ENCODE measurements at places on chromosomes 11 and 22.

- no peak for DNase-seq
Observed at GRCh38 chr11:96338910-96339705, 3.9 kb downstream of the MAML2 start.

GRCh38 chr11:134665571-134666270 is 253.7 kb upstream of the B3GAT1 start:
- no peak for DNase-seq

- no peak for DNase-seq
Observed at GRCh38 chr11:11400635-11401232, 47.7 kb upstream of the CSNK2A3 start.

DNA sequence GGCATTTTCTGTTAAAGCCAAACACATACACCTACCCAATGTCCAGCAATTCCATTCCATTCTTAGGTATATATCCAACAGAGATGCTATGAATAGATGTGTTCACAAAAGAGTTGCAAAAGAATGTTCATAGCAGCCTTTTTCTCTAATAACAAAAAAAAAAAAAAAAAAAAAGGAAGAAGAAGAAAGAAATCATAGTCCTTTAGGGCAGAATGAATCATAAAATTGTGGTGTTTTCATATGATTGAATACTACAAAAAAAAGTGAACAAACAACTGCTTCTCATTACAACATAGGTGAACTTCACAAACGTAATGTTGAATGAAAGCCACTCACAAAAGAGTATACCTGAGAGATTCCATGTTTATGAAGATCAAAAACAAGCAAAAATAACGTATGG is 66.8 kb upstream of the GRK3 start:
- no peak for DNase-seq

- peak; percentile 12 for DNase-seq
Observed at GRCh38 chr22:36144886-36145541, 15.5 kb downstream of the APOL3 start.

DNA sequence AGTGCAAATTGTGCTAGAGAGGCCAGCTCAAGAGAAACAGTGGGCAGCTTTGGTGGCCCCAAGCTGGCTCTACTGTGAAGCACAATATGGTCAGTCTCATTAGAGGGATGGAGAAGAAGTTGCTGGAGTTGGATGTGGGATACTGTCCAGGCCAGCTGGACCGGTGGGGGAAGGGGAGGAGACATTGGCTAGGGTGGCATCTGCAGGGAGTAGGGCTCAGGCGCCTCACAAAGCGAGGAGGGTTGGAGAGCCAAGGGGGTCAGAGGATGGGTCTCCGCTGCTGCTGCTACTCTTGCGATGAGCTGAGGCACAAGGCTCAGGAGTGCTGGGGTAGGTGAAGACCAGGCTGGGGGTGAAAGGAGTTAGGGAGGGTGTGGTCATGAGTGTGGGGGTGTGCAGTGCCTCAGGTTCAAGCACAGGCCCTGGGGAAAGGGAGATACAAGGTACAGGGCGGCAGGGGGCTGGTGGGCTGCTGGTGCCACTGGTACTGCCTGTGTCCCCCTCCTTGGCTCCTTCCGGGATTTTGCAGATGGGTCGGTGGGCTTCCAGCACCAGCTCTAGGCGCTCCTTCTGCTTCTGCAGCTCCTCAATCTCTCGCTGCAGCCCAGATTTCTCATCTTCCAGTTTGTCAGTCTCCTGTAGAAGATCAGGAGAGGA is 2.3 kb downstream of the CCDC85B start:
- no peak for DNase-seq

DNA sequence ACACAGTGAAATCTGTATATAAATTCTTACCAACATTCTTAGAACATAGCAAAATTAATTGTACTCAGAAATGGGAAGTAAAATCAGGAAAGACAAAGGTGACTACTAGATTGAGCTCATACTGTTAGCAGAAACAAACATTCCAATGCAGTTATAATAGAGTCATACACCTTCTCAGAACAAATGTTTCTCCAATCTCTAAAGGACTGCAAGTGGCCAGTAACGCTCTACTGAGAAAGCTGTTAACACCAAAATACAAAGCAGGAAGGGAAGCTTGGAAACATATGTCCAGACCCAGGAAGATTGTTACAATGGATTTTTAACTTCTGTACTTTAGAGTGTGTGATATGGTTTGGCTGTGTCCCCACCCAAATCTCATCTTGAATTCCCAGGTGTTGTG is 341.5 kb downstream of the LARGE1 start:
- DNase-seq, result no peak

GRCh38 chr11:32829157-32829679 is 509 bp upstream of the PRRG4 start:
- no peak for DNase-seq

DNA sequence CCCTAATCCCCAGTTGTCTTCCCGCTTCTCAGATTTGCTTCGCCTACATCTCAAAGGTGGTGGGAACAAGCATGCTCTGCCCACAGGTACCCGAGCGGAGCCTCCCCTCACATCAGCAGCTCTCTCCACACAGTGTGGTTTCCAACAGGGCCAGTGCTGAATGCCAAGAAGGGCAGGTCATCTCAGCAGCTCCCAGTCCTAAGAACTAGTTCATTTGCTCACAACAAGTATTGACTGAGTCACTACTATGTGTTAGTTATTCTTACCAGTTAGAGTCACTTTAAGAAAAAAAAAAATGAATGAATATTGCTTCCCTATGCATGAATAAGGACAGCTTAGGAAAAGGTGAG is 66.2 kb downstream of the THAP12 start:
- no peak for DNase-seq

DNA sequence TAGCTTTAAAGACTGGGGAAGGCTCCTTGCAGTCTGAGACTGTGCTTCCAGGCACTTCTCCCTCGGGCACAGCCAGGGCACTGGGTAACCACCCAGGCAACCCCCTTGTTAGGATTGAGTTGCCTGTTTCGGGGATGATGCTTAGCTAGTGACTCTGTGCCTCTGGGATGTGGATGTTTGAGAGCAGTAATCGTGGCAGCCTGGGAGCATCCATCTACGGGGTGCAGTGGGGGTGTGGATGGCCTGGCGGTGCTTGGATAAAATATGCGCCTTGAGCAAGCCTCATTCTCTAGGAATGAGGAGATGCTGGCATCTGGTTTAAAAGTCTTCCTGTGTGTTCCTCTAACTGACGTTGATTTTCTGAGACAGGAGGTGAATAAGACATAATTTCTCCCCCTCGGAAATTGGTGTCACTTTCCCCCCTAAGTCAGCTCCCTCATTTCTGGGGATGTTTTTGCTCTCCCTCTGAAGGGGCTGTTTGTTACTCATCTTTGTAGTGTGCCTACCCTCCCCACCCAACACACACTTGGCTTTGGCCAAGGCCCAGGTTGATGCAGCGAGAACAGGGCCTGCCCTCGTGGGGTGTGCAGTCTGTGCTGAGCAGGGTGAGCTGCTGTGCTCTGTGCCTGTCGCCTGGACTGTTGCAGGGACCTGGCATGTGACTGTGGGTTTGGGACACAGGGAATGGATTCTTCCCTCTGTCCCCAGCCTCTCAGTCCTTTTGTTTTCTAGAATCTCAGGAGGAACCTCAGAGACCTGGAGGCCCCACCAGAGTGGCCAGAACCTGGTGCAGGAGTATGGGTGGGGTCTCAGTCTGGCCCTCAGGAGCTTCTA is 2.0 kb downstream of the GNAZ start:
- no peak for DNase-seq

DNA sequence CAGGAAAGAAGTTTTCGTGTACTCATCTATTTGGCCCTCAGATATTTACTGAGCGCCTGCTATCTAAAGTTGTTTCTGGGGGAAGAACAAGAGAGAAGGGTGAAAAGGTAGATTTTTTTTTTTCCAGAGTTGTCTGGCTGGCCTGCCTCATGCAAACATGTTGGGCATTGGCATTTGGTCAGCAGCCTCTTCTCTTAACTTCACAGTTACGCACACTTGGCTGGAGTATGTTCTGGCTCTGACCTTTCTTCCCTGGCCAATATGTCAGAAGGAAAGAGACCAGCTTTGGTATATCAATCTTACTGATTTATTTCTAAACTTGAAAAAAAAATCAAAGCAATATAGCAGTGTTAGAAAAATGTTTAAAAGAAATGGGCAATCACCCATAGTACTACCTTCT is 54.2 kb upstream of the GRAMD1B start:
- DNase-seq, result no peak

GRCh38 chr11:70568035-70568813 is 169.9 kb downstream of the CTTN start:
- DNase-seq, result no peak

DNA sequence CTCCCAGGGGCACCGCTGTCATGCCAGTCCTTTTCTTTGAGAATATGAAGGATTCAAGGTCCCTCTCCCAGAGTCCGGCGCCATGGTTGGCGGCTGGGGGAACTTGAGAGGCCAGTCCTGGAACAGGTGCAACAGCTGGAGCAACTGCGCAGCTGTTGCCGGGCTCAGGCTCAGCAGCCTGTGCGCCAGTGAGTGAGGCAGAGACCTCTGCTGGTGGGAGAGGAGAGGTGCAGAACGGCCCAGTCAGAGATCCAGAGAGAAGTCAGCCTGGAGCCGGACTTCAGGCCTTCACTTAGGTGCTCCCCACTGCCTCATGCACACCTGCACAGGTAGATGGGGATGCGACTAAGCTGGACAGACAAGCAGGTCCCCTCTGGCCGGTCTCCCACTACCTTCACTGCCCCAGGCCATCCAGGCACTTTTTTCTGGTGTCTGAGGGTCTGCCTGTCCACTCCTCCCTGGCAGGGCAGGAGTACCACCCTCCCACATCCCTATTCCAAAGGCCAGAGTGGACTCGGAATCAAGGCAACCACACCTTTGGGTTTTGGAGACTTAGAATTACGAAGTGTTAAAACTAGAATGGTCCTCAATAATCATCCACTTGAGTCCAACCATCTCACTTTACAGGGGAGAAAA is 4.6 kb downstream of the CHRDL2 start:
- peak; percentile 25 for DNase-seq

GRCh38 chr22:28442264-28442710 is 237.4 kb downstream of the TTC28 start:
- no peak for DNase-seq

GRCh38 chr11:21554284-21554683 is 638.6 kb upstream of the ANO5 start:
- no peak for DNase-seq

DNA sequence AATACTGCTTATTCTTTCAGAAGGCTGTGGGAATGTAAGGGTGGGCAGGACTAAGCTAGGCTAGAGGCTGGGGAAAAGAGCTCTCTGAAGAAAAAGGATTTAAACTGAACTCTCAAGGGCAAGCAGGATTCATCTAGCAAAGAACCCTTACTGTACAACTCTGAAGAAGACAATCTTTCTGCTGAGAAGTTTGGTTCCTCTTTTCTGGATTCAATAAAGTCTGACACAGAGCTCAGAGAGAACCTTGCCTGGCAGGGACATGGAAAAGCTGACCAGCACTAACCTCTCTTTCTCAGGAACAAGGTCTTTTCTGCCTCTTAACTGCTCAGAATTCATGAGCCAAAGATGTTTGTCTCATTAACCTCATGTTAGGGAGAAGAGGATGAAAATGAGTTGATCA is 388.4 kb upstream of the DDI1 start:
- DNase-seq, result no peak

GRCh38 chr11:110147962-110148709 is 54.9 kb downstream of the ZC3H12C start:
- DNase-seq, result no peak

DNA sequence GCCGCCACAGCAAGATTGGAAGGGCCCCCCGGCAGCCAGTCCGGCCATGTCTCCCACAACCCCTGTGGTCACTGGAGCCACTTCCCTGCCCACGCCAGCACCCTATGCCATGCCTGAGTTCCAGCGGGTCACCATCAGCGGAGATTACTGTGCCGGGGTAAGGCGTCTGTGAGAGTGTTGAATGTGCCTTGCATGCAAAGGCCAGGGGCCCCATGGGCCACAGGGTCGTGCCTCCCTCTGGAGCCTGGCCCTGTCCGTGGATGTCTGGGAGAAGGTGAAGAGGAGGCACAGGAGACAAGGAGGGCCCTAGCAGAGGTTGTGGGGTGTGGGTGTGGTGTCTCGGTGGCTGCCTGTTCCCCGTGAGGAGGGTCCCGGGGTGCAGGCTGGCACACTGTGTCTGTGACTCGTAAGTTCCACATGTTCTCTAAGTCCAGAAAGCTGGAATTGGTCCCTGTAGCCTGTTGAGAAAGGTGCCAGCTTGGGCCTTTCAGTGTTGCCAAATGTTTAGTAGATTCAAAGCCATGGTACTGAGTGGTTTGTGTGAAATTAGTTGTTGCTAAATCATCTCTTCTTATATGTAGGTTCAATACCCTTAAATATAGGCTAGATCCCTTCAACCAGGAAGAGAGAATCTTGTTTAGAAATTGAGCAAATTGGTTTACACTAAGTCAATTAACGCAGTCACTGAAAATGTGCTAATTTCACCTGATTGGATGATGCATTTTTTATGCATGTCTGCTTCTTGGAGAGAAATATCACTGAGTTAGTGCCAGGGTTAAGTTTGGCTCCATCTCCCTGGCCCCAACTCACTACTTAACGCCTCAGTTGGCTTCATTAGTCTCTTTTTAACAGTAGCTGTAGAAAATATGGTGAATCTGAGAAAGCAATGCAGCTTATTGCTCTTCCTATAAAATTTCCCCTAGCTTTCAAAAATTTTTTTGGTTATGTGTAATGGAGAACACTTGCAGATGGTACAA is 23.8 kb downstream of the AMPD3 start:
- no peak for DNase-seq

DNA sequence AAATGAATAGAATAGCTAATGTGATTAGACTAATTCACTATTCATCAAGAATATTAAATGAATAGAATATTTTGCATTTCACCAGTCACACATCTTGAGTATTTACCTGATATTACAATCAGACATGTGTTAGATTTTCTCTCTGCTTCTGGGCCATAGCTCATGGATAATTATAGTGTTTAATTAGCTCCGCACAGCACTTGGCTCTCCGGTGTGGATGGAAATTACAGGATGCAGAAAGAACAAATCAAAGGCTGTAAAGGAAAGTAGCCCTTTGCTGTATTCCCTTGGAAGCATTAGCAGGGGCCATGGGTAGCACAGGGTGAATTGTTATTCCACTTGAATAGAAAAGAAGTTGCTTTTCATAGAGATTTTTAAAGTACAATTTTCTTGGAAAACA is 320.3 kb upstream of the SORL1-AS1 start:
- DNase-seq, result no peak

- DNase-seq, result no peak
Observed at GRCh38 chr11:125299821-125300220, 135.3 kb downstream of the PKNOX2 start.

- DNase-seq, result no peak
Observed at GRCh38 chr11:121059605-121060004, 35.7 kb downstream of the TBCEL start.

- DNase-seq, result no peak
Observed at GRCh38 chr11:49851971-49852389, 100.2 kb upstream of the OR4C13 start.

GRCh38 chr11:59615120-59615636 is 396 bp downstream of the OSBP start:
- DNase-seq, result no peak

Measured in brain pericyte (primary cell).